CD4-positive, alpha-beta T cell (primary cell): ENCODE measurements at places on chromosomes 11 and 22. TPM values are rescaled to one million over a fixed set of nuclear protein-coding genes. Genes with fewer than 3 reads are reported as not detected.
A peak's percentile ranks its signal among the peaks of the same experiment; 100 is the strongest.

Gene RFPL2
- 0.30 TPM for total RNA-seq

DNA sequence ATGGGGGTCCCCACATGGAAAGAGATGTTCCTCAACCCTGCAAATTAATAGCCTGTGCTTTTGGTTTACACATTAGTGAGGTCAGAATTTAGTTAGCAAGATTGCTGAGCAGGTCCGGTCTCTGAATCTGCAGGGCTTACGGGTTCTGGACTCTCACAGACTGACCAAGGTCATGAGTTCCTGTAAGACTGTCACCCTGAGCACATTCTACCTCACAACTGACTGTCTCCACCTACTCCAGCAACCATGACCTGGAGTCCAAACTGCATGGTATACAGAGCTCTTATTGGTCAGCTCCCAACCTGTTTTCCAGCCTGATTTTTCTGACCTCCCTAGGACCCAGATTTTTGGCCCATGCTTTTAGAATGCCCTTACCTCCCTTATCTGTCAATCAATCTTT, 28.2 kb downstream of the DKK3 start:
- no peak for DNase-seq
- peaks cover 4% of the 10 kb centered on the region for H3K4me1 ChIP-seq
- no peak overlapping the region for H3K27ac ChIP-seq

DNA sequence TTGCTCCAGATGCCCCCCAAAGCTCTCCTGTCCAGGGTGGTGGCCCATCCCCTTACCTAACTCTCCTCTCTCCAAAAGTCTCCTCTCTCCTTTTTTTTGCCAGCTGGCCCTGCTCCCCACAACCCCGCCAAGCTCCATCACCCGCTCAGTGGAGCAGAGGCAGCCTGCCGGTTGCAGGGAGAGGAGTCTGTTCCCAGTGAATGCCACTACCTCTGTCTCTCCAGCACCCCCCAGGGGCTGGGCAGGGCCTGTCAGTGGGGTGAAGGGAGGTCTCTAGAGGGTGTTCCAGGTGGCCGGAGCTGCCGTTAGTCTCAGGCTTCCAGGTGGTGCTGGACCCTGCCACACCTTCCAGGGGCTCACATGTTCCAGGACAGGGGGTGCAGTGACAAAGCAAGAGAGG, 387.0 kb downstream of the CTTN start:
- H3K4me3 ChIP-seq: no peak overlapping the region
- no peak overlapping the region for H3K27ac ChIP-seq
- no peaks in the 10 kb centered on the region for H3K4me1 ChIP-seq
- no peak for DNase-seq
- no peaks in the 10 kb centered on the region for H3K36me3 ChIP-seq
- H3K27me3 ChIP-seq: peaks cover 2% of the 10 kb centered on the region

- no peaks in the 10 kb centered on the region for H3K36me3 ChIP-seq
- H3K27me3 ChIP-seq: no peaks in the 10 kb centered on the region
- no peak overlapping the region for H3K4me3 ChIP-seq
- H3K27ac ChIP-seq: no peak overlapping the region
Measured at GRCh38 chr11:16148301-16148931, 207.9 kb downstream of the SOX6 start.

Gene MYO18B
- 0.11 TPM for total RNA-seq

DNA sequence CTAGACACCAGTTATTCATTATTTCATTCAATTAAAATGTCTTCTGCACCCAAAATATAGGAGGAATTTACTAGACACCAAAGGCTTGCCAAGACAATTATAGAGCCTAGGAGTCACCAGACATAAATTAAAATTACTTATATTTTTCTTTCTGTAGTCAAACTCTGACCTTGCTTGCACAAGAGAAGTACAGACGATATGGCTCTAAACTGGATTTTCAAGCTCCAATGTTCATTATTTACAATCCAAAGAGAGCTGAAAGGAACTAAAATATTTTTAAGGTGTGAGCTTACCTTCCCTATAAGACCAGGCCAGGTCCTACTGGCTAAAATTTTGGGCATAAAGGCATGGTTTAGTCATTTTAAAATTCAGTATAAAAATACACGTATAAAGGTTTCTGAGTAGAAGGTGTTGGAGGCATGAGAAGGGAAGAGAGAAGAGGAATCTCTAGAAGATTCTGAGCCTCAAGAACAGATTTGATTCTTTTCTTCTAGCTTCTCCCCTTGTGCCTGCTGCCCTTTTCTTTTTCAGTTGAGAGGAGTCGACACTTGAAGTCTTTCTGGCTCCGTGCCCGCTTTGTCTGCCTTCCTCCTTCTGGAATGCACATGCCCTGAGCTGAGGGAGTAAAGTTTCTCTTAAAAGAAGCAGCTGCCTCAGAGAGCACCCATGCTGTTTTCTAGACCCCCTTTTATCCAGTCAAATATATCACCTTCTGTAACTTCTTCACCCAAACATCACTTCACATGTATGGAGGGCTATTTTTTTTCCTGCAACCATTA, 13.5 kb downstream of the C11orf97 start:
- no peak overlapping the region for H3K27ac ChIP-seq
- H3K4me3 ChIP-seq: no peak overlapping the region
- no peak for DNase-seq

GRCh38 chr11:90208857-90209256, 14.0 kb downstream of the CHORDC1 start:
- DNase-seq: no peak
- peaks cover 90% of the 10 kb centered on the region for H3K36me3 ChIP-seq
- H3K27ac ChIP-seq: no peak overlapping the region
- no peaks in the 10 kb centered on the region for H3K4me1 ChIP-seq

DNA sequence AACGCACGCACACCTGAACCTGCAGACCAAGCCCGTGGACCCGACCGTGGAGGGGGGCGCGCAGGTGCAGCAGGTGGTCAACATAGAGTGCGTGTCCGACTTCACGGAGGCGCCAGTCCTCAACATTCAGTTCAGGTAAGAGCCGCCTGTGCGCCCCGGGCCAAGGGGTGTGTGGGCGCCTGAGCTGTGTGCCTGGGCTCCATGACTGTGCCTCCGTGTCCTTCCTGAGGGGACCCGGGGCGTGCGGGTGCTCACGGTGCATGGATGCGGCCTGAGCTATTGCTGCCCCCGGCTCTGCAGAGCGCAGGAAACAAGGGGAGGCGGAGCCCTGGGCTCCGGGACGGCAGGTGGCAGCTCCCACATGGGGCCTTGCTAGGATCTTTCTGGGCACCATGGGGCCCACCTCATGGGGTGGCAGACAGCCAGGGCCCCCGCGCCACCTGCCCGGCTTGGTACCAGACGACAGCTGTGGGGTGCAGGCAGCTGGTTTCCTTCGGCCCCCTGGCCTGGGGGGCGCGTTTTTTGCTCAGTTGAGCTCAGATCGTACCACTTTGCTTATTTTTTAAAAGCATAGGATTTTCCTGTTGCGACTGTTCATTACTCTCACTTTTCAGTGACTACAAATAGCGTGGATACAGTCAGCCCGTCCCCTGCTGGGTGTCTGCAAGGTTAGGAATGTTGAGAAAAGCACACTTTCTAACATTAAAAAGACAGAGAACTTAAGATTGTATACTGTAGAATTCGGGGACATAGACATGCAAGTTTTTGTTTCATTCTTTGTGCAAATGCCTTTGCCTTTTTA, 28.3 kb downstream of the MUC6 start:
- DNase-seq: no peak
- H3K4me1 ChIP-seq: no peaks in the 10 kb centered on the region
- no peak overlapping the region for H3K27ac ChIP-seq
- H3K4me3 ChIP-seq: no peak overlapping the region
- no peaks in the 10 kb centered on the region for H3K27me3 ChIP-seq
- H3K36me3 ChIP-seq: peaks cover 73% of the 10 kb centered on the region

Gene TECTA
- total RNA-seq: 0.42 TPM

DNA sequence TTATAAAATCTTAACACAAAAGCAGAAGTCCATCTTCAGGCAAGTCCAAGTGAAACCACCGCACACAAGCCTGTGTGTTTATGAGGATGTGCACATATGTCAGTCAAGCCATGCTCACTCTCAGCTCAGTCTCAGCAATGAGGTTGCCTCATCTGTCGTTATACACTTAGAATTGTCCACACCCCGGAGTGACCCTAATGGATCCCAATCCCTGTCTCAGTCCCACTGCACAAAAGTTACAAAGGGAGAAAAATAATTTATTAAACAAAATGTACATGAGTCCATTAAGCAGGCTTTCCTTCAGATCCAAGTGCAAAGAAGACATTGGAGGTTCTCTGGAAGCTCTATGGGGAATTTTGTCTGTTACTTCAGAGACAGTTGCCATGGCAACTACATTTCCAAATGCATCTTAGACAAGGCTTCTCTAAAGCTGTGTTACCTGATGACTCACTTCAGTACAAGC, 24.4 kb downstream of the OR8B12 start:
- H3K27ac ChIP-seq: no peak overlapping the region
- DNase-seq: no peak
- no peak overlapping the region for H3K4me3 ChIP-seq
- no peaks in the 10 kb centered on the region for H3K27me3 ChIP-seq

DNA sequence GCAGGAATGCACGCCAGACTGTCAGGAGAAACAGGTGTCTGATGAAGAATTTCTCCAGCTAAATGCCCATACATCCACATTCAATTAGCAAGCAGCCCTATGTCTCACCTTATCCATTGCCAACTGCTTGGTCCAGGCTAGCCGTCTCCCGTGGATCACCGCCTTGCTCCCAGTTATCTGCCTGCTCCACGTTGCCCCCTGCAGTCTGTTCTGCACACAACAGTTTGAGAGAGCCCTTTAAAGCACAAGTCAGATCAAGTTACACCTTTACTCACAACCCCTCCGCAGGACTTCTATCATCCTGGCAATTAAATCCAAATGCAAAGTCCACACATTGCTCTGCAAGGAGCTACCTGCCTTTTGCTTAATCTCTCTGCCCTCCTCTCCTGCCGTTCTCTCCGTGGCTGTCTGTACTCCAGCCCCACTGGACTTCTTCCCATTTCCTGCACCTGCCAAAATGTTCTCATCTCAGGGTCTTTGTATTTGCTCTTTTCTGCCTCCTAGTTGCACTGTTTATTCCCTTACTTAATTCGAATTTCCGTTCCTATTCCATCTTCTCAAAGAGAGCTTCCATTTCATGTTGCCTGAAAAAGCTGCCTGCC, 185.3 kb upstream of the LARGE1 start:
- no peaks in the 10 kb centered on the region for H3K36me3 ChIP-seq
- DNase-seq: no peak
- H3K27me3 ChIP-seq: no peaks in the 10 kb centered on the region
- H3K4me1 ChIP-seq: no peaks in the 10 kb centered on the region

DNA sequence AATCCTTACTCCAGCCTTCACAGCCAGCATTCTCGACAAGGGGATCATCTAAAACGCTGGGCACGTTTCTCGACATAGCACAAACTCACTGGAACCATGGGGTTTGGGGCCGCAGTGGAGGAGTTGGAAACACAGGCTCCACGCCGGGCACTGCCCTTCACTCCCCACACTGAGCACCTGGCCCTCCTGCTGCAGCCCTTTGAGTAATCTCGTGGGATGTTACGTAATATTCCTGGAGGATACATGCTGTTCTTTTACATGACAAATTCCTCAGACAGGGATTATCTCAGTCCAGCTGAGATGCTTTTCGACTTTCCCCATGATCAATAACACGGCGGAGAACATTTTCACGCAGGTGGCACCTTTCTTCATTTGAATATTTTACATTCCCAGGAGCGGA, 408.0 kb downstream of the SHANK2 start:
- no peak overlapping the region for H3K27ac ChIP-seq
- no peaks in the 10 kb centered on the region for H3K27me3 ChIP-seq
- DNase-seq: no peak
- H3K4me3 ChIP-seq: no peak overlapping the region
- H3K36me3 ChIP-seq: no peaks in the 10 kb centered on the region
- no peaks in the 10 kb centered on the region for H3K4me1 ChIP-seq

Gene CRYBB2
- total RNA-seq: not detected

- H3K4me1 ChIP-seq: peaks cover 90% of the 10 kb centered on the region
- H3K4me3 ChIP-seq: no peak overlapping the region
- DNase-seq: no peak
- H3K27ac ChIP-seq: peak overlapping the region; percentile 73
- peaks cover 11% of the 10 kb centered on the region for H3K36me3 ChIP-seq
- H3K27me3 ChIP-seq: no peaks in the 10 kb centered on the region
Measured at GRCh38 chr22:37636186-37636948, 3.1 kb upstream of the SH3BP1 start.

Gene TTLL1
- total RNA-seq: 2.6 TPM

DNA sequence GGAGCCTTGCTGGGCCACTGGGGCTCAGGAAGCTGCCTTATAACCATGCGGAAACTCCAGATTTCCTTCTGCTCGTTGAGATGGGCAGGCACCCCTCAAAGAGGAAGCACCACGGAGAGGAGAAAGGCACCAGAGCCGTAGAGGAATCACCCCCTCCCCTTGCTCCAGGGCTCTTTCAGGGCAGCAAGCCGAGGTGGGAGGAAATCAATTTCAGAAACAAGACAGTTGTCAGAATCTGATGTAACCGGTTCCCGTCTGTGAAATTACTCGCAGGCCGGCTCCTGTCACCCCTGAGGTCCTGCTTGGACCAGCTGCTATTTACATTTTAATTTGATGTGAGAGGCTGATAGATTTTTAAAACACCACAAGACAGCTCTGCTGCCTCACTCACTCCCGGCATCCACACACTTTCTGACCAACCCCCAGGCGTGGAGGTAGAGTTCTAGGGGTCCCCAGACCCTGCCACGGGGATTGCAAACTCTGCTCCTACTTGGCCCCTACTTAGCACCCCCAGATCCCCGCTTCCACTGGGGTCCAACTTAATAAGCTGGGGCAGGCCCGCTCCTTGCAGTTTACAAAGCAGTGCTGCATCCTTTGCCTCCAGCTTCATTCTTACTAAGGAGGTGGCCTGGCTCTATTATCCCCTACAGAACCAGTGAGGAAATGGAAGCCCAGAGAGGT, 162.5 kb downstream of the CEP164 start:
- H3K4me3 ChIP-seq: no peak overlapping the region
- no peak for DNase-seq
- no peaks in the 10 kb centered on the region for H3K36me3 ChIP-seq
- no peaks in the 10 kb centered on the region for H3K4me1 ChIP-seq

Gene NLRP14
- total RNA-seq: 0.05 TPM

Gene SMIM35
- total RNA-seq: 0.06 TPM

DNA sequence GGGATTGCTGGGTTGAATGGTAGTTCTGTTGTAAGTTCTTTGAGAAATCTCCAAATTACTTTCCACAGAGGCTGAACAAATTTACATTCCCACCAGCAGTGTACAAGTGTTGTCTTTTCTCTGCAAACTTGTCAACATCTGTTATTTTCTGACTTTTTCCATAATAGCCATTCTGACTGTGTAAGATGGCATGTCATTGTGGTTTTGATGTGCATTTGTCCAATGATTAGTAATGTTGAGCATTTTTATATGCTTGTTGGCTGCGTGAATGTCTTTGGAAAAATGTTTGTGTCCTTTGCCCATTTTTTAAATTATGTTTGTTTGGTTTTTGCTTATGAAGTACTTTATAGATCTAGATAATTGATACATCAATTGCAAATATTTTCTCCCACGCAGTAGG, 1025.0 kb downstream of the JRKL start:
- H3K27me3 ChIP-seq: no peaks in the 10 kb centered on the region
- H3K4me1 ChIP-seq: no peaks in the 10 kb centered on the region
- DNase-seq: no peak
- no peak overlapping the region for H3K4me3 ChIP-seq

GRCh38 chr22:48574776-48575617, 1252.7 kb downstream of the BRD1 start:
- H3K36me3 ChIP-seq: no peaks in the 10 kb centered on the region
- no peak overlapping the region for H3K4me3 ChIP-seq
- H3K27ac ChIP-seq: no peak overlapping the region
- no peaks in the 10 kb centered on the region for H3K4me1 ChIP-seq
- DNase-seq: no peak

Gene OR4A5
- not detected for total RNA-seq

Gene APOA4
- total RNA-seq: not detected
